T-helper 1 cell (primary cell): ENCODE measurements at places on chromosomes 7 and 10.

DNA sequence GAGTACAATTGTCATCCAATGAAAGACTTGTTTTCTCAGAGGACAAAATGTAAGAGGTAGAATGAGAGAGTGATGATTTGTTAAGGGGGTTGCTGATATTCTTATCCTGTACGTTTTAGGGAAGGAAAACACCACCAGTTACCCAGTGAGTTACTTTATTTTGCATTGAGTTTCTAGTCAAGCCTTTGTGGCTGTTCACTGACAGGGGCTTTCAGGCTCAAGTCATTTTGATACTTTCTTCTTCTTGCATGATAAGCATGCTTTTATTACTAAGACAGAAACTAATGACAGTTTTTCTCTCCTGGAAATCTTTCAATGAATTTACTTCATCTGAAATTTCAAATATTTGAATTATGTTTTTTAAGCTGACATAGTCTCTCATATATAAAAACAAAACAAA, 710.2 kb upstream of the POM121L12 start:
- no peak for DNase-seq

DNA sequence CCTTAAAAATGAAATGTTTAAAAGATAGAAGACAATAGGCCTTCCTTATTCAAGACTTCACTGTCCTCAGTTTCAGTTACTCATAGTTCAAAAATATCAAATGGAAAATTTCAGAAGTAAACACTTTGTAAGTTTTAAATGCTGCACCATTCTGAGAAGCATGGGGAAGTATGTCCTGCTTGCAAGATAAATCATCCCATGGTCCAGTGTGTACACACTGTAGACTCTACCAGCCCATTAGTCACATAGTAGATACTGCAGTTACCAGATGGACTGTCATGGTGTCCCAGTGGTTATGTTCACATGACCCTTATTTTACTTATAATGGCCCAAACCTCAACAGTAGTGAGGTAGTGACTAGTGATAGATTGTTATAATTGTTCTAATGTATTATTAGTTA, 69.5 kb downstream of the PTPN12 start:
- no peak for DNase-seq

- no peak for DNase-seq
Observed at GRCh38 chr10:50417486-50417885, 166.2 kb upstream of the ASAH2 start.

DNA sequence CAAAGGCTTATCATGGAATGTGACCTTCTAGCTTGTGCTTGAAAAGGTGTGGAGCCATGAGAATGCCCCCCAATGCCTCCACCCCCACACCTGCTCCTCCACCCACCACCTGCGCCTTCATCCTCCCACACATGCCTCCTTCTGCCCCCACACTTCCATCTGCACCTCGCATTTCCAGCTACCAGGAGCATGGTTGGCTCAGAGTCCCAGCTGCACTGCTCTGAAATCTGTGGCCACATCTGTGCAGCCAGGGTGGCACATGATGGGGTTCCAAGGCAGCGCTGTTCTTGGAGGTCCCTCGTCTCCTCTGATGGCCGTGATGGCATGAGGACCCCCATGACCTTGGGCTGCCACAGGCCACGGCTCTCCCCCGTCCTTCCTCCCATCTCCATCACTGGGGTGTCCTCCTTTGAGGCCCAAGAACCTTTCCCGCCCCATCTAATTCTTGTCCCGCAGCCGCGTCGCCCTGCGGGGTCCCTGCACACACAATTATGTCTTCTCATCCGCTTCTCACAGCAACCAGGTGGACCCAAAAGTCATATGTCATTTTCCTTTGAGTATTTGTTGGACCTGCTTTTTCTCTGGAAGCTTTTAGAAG, 40.6 kb upstream of the CNPY1 start:
- DNase-seq, result no peak

DNA sequence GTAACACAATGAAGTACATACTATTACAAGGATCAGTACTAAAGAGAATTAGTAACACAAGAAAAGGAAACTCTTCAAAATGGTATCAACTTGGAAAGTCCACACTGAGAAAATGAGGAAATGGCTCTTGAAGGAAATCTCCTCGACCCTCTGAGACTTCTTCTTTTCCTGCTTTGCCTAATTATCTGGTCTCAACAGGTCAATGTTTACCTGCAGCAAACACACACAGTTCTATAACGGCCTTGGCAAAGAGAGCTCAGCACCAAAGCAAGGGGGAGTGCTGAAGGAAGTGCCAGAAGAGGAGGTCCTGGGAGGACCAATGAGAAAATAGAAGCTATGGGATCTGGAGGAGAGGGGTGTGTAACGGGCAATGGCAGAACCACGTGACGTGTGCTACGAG, 21.9 kb downstream of the CHCHD3 start:
- DNase-seq, result no peak

GRCh38 chr10:43196981-43197833, 59.0 kb downstream of the CSGALNACT2 start:
- no peak for DNase-seq

DNA sequence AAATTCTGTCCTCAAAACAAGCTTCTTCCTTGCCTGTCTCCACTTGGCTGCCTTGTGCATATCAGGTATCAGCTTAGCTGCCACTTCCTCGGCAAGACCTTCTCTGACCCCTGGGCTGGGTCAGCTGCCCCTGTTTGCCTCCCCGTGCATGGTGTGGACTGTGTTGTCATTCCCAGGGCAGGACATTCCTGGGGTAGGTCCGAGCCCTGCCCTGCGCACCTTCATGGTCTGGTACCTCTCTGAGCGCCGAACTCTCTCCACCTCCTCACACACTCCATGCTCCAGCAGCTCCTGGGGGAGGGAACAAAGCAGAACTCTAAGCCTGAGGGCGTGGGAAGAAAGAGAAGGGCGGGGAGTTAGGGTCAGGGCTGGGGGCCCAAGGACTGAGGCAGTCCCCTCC, 3.8 kb downstream of the POLM start:
- no peak for DNase-seq

DNA sequence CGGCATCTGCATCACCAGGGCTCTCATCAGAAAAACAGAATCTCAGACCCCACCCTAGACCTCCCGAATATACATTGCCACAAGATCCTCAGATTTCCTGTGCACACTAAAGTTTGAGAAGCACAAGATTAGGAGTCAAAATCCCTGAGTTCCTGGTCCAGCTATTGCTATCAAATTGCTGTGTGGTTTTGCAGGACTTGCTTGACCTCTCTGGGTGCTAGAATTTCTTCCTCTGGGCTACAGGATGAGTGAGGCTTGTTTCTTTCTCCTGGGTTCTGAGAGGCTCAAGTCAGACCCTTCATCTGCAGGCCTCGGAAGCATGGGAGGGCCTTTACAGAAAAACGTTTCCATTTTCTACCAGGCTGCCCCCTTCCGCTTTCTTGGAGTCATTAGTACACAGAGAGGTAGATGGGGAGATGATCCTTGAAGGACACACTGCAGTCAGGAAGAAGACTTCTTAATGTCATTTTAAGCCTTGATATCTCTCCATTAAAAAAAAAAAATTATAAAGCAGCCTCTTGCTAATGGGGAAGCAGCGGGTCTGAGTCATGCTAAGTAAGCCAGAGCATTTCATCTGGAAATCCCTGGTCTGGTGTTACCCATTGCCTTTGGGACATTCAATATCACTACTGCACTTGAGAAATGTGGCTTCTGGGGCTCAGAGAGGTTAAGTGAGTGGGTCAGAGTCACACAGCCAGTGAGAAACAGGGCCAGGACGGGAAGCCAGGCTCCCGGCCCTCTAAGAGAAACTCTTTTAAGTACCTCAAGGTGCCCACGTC, 173.5 kb downstream of the KCNMA1 start:
- no peak for DNase-seq

GRCh38 chr7:131381069-131381838, 53.6 kb downstream of the MKLN1 start:
- no peak for DNase-seq

GRCh38 chr7:74289659-74290552, 699 bp downstream of the CLIP2 start:
- DNase-seq, result peak; percentile 22

- no peak for DNase-seq
Observed at GRCh38 chr10:1847361-1847760, 110.0 kb upstream of the ADARB2 start.

DNA sequence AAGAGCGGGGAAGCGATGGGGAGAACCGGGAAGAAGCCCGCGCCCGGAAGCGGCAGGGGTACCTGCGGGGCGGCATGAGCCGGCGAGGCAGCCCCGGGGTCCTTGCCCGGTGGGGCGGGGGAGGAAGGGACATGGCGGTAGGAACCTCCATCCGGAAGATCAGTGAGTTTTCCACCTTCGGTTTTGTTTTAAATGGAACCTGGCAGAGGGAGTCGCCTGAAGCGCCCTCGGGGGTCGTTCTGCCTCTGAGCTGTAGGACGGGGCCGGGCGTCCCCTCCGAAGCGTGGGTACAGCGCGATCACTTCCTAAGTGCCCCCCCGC, 471 bp downstream of the PFKP start:
- DNase-seq, result no peak

- no peak for DNase-seq
Observed at GRCh38 chr7:107501593-107501992, 31.7 kb downstream of the GPR22 start.

GRCh38 chr7:19056305-19056704, 61.1 kb downstream of the TWIST1 start:
- DNase-seq, result no peak

DNA sequence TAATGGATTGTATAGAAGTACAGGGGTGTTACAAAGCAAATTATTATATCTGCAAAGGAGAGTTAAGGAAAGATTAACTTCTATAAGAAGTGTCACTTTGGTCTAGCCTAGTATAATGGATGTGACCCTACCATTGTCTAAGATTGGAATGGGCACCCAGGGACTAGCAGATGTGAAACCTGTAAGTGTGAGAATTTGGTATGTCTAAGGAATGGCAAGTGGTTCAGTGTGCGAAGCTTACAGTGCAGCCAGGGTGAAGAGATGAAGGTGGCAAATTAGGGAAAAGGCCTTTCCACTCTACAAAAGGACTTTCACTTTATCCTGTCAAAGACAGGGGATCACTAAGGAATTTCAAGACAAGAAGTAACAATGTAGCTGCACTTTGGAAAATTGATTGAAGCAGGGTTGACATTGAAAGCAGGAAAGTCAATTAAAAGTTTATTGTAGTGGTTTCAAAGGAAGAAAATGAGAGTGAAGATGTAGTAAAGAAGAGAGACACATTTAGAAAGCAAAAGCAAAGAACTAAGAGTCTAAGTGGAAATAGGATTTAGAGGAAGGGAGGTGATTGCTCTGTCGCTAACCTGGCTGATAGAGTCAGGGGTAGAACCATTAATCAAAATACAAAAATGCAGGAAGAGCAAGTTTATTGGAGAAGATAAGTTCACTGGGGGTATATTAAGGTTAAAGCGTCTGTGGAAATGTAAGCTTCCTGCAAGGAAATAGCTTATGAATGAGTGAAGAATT, 47.4 kb downstream of the KCND2 start:
- DNase-seq, result no peak

DNA sequence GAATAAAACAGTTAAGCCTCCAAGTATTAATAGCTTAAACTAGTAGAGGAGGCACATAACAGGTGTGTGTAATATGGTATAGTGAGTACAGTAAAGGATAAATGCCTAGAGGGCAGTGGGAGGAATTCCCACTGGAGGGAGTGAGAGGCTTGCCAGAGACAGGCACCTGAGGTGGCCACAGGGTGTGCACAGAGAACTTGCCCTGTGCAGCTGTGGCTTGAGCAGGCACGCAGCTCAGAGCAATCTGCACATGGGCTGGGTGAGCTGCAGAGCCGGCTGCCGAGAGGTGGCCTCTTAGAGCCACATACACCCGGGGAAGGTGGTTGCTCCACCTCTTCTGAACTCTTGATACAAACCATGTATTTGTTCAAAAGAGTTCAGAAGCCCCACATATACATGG, 237.1 kb downstream of the COBL start:
- DNase-seq, result no peak

DNA sequence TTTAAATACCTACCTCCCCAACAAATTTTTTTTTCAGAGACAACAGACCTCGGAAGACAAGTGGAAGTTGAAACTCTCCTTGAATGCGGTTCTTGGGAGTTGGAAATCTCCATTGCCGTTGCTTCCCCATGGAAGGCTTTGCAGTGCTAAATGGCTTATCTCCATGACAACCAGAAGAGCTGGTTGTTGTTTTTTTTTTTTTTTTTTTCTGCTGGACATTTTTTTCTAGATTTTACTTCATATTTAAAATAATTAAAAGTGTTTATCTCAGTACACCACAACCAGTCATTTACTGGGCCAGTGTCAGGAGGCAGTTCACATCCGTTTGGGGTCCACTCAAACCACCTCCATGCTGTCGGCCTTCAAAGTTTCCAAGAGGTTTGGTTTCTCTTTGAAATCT, 348.5 kb upstream of the PRKCQ start:
- no peak for DNase-seq

DNA sequence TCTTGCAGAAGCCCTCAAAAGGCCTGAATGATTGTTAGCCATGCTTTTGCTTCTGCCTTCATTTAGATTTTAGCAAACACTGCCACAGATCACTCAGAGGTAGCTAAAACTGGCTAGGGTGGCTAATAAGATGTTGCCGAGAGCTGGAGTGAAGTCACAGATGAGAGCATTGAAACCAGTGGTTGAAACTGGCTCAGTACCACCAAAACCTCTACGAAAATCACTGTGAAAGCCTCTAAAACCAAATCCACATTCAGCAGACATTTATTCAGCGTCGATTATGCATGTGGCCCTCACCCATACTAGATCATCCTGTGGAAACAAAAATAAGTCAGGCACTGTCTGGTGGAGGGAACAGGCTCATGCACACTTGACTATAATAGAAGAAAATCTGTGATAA, 50.8 kb downstream of the PIK3CG start:
- DNase-seq, result no peak

- no peak for DNase-seq
Observed at GRCh38 chr7:33964417-33965182, 59.3 kb downstream of the BMPER start.

DNA sequence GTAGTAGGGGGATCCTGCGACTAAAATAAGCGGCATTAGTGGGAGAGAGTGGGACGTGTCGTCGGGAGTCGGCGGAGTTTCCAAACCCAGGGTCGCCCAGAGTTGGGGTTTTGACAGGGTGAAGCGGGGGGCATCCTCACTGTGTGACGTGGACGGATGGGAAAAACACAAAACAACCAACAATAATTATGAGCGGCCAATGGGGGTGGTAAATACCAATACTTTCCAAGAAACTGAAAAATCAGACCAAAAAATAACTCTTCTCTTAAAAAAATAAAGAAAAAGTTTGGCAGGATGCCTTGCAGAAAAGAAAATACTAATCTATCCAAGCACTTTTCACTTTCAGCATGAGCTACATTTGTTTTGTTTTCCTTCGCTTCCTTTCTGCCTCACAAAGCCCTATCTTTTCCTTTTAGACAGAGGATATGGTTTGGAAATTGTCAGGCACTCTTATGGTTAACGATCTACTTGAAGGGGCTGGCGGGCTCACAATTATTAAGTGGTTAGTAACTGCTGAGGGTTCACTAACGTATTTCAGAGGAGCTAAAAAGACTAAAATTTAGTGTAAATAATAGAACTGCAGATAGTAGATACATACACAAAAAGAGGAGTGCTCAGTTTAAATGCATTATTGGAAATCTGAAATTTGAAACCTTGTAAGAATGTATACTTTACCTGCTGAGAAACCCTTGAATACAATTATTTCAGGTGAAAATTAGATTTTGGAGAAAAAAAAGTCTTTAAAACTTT, 802 bp upstream of the CDK6 start:
- no peak for DNase-seq
